CD4-positive, CD25-positive, alpha-beta regulatory T cell (primary cell): ENCODE measurements at places on chromosomes 5 and 9.

GRCh38 chr9:31183866-31184265 lies 1200.6 kb upstream of the ACO1 start:
- no peak for DNase-seq

DNA sequence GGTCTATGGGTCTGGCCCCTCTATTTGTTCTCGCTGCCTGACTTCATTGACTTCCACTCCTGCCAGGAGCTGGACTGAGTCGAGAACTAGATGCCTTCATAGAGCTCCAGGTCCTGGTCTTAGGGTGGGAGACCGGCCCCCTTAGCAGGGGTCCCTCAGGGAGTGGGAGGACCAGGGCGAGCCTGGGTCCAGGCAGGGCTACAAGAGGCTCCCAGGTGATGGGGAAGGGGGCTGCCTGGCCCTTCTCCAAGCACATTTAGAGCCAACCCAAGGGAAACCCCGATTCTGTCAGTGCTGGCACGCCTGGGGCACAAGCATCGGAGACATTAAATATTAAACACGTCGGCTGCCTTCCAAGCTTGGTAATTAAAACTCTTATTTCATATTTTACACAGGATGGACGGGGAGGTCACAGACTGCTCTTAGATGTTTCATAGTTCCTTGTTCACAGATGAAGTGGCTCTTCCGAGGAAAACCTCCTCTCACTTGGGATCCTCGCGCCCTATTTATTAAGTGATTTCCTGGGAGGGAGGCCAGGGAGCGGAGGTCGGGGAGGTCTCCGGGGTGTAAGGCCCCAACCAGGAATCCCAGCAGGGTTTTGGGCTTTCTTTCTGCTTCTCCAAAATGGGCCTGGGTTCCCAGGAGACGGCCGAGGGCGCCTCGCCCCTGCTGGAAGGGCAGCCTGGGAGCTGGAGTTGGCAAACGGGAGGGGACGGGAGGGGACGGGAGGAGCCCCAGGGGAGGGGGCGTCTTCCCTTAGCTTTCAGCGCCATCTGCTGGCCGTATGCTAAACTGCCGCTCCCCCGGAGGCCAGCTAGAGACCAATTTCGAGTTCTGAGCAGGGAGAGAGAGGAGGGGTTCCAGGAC lies 23.4 kb upstream of the ZBTB43 start:
- DNase-seq = peak; percentile 61

- DNase-seq = no peak
These were observed 1.9 kb downstream of the NOTCH1 start for GRCh38 chr9:136543830-136544547.

GRCh38 chr5:38184627-38185026 lies 73.7 kb upstream of the EGFLAM start:
- DNase-seq = no peak

- DNase-seq = no peak
These were observed 291.8 kb downstream of the EBF1 start for GRCh38 chr5:158807946-158808345.

DNA sequence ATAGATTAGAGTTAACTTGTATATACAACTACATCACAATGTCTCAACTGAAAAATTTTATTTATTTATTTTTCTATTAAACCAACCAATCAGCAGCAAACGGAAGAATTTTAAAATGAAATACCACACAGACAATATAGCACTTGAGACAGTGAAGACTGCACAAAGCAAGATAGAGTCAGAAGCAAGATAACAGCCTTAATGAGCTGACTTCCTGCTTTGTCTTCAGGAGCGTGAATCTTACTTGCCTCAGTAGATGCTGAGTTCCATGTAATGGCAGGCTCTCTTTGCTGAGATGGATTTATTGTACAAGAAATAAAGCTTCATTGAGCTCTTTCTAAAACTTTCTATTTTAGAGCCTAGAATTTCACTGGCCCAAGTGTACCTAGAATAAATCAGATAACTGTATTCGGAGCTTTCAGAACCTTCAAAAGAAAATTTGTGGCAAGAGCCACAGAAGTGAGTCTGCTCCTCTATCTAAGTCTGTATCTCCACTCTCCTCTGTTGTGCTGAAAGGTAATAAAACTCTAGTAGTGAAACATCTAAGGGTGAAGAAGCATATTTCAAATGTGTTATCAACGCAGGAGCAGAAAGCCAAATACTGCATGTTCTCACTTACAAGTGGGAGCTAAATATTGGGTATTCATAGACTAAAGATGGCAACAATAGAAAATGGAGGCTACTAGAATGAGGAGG lies 83.3 kb upstream of the ANKRD55 start:
- no peak for DNase-seq

GRCh38 chr5:10786835-10787234 lies 25.8 kb upstream of the DAP start:
- DNase-seq = no peak

GRCh38 chr5:97499605-97500004 lies 316.6 kb upstream of the RIOK2 start:
- no peak for DNase-seq

GRCh38 chr9:25505644-25506043 lies 172.6 kb downstream of the TUSC1 start:
- DNase-seq = no peak

- no peak for DNase-seq
These were observed 89.8 kb upstream of the COL5A1 start for GRCh38 chr9:134551644-134552348.

GRCh38 chr5:157574456-157575380 lies 857 bp downstream of the ADAM19 start:
- DNase-seq = peak; percentile 28

DNA sequence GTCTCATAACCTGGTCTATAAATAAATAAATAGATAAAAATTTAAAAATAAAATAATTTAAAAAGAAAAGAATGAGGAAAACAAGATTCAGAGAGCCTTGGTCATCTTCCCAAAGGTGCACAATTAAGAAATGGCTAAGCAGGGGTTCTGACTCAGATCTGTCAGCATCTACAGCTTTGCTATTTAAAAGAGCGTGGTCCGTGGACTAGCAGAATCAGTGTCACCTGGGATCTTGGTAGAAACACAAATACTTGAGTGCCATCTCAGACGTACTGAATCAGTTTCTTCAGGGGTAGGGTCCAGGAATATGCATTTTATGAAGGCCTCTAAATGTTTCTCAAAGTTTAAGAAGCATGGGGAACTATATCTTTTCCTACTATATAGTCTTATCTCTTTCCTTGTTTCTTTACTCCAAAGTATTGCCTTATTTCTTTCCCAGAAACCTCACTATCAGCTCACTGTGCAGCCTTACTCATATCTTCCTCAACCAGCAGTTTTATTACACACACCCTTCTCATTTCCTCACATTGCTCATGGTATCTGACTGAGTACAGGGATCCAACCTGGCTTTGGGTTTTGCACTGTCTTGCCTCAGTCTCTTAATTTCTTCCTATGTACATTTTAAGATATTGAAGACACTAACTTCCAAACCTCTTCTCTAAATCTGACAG lies 58.6 kb downstream of the TMC1 start:
- no peak for DNase-seq

DNA sequence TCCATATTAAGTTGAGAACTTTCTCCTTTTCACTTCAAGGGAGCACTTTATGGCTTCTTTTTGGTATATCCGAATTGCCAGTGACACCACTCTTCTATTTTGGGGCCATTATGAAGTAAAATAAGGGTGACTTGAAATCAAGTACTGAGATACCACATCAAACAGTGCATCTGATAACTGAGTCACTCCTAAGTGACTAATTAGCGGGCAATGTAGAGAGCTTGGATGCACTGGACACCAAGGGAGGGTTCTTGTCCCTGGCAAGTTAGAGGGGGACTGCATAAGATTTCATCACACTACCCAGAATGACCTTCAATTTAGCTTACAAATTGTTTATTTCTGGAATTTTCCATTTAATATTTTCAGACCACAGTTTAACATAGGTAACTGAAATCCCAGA lies 813.9 kb upstream of the CDH10 start:
- DNase-seq = no peak

GRCh38 chr5:123771715-123772114 lies 259.7 kb downstream of the CSNK1G3 start:
- DNase-seq = no peak

DNA sequence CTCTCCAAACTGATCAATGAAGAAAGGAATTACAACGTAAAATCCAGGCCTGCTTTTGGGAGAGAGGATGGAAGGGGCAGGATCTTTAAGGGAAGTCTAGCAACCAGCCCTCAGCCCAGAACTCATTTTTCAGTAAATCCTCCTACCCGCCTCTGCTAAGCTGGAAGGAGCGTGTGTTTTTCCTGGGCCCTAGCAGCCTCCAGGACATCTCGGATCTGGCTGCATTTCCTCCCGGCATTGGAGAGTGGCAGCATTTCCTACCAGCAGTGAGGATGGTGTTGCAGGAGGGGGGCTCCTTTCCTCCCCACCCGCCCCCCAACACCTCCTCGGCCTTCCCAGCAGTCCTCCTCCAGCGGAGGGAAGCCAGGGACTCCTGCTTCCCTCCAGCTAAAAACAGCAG lies 54.5 kb downstream of the DCP2 start:
- DNase-seq = no peak

GRCh38 chr9:16213781-16214515 lies 656.5 kb downstream of the BNC2 start:
- no peak for DNase-seq

DNA sequence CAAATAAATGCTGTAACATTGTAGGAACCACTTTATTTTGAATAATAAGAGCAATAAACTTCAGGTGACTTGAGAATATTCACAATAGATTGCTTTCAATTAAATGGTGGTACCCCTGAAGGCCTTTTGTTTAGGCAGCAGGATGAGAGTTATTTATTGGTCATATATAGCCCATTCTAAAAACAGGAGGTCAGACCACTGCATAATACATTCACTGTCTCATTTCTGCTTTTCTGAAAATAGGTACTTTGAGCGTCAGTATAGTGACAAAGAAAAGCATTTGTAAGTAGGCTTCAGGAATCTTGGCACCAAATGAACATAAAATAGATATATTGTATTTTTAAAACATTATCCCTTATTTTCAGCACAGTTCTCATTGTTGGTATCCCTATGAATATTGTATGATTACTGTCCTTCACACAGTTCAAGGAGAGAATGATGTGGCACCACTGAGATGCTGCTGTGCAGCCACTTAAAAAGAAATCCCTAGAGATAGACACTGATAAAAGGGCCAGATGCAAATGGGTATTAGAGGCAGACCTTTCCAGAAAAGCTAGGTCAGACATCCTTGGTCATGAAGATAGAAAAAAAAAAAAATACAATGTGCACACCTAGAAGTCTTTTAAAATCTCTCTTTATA lies 381.8 kb upstream of the ST8SIA4 start:
- no peak for DNase-seq

DNA sequence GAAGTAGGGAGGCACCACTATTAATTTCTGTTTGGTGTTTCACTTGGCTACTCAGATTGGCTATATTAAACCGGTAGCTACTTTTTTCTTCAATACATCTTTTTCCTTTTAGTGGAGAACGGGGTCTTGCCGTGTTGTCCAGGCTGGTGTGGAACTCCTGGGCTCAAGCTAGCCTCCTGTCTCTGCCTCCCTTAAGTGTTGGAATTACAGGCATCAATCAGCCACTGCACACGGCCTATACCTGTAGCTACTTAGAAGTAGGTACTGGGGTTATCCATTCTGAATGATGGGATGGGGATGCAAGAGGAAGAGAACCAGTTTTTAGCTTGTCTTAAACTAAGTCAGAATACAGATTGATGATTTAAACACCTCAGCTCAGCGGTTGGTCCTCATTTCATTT lies 1.7 kb downstream of the UBE2D2 start:
- DNase-seq = peak; percentile 27

DNA sequence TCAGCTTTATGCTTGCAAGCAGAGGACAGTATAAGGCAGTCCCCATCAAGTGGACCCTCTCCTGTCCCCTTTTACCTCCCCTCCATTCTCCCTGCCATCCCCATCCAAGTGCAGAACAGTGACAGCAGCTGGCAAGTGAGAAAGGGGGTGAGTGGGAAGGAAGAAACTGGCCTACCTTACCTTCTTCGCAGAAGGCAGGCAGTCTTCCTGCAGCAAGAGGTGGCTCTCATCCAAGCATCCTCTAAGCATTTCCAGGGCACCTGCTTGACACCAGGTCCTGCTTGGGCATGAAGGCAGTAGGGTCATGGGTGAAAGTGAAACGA lies 77.3 kb upstream of the SH3PXD2B start:
- DNase-seq = no peak

- no peak for DNase-seq
These were observed 62.3 kb downstream of the GTF3C4 start for GRCh38 chr9:132732326-132733259.

DNA sequence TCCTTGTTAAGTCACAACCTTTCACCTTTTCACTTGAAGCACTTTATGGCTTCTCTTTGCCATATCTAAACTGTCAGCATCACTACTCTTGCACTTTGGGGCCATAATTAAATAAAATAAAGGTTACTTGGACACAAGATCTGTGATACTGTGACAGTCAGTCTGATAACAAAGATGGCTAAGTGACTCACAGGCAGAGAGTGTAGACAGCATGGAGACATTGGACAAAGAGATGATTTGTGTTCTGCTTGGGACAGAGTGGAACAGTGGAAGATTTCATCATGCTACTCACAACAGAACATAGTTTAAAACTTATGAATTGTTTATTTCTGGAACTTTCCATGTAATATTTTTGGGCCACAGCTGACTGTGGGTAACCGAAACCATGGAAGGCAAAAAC lies 81.7 kb upstream of the SMC5 start:
- DNase-seq = no peak

- no peak for DNase-seq
These were observed 170.5 kb downstream of the NDUFS4 start for GRCh38 chr5:53730943-53731342.

DNA sequence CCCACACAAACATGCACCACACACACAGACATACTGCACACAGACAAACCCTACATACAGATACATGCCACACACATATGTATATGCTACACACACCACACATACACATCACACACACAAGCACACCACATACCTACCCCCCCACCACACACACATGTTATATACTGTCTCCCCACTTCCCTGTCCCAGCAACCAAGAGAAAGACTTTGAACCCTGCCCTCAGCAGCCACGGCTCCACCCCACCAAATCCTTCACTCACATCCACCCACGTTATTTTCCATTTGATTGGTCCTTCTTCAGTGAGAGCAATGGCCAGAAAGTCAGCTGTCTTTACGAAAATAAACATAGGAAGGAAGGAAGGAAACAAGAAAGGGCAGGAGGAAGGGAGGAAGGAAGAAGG lies 479.8 kb downstream of the DIRAS2 start:
- no peak for DNase-seq

- DNase-seq = no peak
These were observed 54.6 kb downstream of the CDC42SE2 start for GRCh38 chr5:131318455-131318854.

GRCh38 chr9:105637787-105638395 lies 24.4 kb upstream of the TAL2 start:
- no peak for DNase-seq

DNA sequence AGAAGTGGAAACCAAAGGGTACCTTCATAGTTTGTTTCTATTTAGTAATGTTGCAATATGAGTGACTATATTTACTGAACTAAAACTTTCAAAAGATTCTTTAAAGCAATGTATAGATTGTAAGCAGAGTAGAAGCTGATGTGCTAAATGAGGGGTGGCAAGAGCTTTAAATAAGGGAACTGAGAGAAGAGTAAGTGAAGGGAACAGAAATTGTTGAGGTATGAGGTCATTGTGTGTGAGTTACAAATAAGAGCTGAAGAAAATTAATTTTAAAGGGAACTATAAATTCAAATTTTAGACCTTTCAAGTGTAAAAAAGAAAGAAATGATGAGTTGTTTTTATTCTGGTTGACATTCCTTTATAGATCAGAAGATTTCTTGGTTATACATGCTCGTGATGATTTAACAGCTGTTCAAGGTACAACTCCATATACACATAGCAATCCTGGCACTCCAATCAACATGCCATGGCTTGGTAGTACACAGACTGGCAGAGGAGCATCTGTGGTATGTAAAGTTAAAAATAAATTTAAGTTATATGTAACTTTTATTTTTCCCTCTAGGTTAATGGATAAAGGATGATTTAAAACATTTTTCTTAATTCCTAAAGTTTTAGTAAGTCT lies 135.1 kb upstream of the TNFAIP8 start:
- DNase-seq = no peak
